A549 (cell line): ENCODE measurements at places on chromosomes 3 and 15.

DNA sequence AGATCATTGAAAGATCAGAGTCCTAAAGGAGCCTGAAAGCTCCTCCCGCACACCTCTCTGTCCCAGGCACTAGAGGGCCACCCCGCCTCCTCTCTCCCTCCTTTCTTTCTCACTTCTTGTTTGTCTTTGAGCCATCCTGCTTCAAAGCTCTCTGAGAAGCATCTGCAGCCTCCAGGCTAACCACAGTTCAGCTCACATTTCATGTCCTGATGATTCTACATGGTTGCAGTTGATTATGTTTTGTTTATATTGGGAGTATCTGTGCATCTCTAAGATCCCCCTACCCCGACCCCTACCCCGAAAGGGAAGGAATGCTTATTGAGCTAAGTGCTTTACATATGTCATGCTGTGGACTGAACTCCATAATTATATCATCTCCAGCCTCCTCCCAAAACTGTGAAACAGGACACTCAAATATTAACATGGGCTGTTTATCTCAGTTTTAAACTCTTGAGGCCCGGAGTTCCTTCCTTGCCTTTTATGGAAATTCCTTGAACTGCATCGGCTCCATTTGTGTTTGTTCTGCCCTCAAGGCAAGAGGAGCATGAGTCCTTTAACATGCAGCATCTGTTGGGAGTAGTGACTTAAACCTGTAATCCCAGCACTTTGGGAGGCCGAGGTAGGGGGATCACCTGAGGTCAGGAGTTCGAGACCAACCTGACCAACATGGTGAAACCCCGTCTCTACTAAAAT is 30.9 kb downstream of the MGLL start:
- DNase-seq = no peak

DNA sequence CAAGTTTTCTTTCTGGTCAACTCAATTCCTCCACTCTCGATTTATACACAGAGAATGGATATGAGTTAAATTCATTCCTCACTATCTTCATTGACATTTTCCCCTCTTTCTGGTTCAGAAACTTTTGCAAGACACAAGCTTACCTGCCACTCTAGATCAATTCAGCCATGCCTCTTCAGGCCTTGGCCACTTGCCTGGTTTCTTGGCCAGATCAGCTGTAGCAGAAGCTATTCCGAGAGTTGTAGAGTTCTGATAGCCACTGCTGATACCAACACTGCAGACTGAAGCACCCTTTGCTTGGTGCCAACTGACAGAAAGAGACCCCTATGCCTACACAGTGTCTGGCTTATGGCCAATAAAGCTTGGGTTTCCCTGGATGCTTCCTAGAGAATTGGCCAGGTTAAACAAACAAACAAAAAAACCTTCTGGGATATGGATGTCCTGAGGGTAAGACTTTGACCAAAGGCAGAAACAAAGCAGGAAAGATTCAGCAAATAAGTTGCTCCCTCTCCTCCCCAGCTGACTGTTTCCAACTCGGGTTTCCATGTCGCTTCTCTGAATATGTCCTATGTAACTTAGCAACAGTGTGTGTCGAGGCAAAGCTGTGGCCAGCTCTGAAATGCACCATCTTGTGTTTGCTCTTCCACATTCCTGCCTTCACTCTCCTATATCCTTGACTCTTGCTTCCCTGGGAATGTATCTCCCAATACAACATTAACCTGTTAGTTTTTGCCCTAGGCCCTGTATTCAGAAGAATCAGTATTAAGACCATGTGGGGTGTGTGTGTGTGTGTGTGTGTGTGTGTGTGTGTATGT is 521.6 kb downstream of the EPHA3 start:
- DNase-seq = no peak

- DNase-seq = no peak
Measured at GRCh38 chr3:189950258-189950657, 170.4 kb downstream of the P3H2 start.

- peak; percentile 47 for DNase-seq
Measured at GRCh38 chr3:141940194-141940776, 63.8 kb downstream of the ATP1B3 start.

DNA sequence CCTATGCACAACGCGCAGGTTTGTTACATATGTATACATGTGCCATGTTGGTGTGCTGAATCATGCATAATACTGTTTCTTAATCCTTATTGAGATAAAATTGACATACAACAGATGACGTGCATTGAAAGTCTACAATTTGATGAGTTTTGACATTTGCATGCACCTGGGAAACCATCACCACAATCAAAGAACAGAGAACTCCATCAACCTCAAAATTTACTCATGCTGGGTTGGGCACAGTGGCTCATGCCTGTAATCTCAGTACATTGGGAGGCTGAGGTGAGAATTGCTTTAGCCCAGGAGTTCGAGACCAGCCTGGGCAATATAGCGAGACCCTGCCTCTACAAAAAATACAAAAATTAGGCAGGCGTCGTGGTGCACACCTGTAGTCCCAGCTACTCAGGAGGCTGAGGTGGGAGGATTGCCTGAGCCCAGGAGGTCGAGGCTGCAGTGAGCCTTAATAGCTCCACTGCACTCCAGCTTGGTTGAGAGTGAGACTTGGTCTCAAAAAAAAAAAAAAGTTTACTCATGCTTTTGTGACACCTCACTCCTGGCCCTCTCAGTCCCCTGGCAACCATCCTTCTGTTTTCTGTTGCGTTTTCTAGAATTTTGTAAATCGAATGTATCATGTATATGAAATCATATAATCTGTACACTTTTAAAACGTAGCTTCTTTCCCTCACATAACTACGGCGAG is 56.6 kb downstream of the BHLHE40 start:
- no peak for DNase-seq
